Memory B cell (primary cell): ENCODE measurements at places on chromosomes 2 and 18.

DNA sequence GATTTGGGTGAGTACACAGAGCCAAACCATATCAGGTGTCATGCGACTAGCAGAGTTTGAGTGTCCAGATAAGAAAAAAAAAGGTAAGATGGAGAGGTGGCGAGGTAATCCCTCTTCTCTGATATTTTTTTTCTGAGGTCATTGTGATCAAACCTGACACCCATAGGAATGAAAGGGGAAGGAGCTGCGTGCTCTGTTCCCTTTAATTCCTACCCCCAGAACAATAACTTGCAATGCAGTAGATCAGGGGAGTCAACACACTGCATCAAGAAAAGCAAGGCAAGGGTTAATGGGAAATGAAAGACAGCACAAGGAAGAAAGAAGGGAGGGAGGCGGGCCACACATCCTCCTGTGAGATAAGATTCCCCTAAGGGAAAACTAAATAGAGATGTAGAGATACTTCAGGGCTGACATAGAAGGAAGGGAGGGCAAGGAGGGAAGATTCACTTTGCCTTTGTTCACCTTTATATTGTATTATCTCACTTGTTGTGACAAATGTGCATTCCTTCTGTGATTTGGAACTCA, 132.8 kb downstream of the CD226 start:
- DNase-seq: no peak

DNA sequence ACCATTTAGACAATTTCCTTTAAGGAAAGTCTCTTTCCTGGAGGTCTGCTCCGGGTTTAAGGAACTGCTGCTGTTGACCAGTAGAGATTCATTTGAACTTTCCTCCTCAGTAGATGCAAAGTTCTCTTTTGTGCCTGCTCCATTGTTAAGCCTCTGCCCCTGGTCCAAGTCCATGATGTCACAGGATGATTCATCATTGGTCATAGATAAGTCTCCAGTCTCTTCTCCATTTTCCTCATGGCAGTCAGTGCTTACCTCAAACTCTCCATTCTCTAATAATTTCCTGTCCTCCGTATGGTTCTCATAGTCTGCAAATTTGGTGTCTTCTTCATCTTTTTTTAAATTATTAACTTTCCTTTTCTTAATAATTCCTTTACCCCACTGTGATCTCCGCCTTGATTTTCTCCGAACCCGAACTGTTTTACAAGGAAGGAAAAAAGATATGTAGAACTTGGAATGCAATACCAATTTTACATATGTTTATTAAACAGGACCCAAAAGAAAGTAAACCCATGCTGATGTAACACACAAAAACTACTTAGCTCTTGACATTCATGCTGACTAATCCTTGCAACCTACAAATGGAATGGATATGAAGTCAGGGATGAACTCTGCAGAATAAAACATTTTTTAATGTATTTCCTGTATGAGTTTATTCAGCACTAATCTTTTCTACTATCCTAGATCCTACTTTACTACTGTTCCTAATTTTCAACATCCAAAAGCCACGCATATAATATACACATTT, 169.1 kb downstream of the ATAD2B start:
- DNase-seq: no peak

DNA sequence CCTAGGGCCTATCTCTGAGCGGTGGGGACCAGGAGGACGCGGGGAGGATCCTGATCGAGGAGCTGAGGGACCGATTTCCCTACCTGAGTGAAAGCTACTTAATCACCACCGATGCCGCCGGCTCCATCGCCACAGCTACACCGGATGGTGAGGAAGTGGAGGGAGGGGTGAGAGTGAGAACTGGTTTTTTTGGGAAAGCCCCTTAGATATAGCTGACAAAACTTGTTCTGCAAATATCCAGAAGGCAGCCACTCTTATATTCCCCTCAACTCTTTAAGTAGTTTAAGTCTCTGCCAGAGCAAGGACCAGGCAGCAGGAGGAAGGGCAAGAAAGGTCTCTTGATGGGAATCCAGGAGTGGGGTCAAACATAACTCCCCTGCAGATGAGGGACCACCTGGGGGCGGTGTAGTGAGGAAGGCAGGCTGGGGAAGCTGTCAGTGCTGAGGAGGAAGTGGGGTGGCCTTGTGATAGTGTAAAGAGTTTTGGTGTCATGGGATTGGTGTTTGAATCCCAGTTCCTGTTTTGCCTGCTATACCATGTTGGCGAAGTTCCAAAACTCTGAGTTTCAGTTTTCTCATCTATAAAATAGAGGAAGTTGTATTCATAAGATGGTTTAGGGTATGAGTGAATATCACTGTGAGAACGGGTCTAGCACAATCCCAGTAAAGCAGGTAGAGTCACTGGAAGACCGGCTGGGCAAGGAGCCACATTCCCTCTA, 3.4 kb downstream of the NAGK start:
- peak; percentile 82 for DNase-seq

GRCh38 chr2:143068509-143068908, 60.7 kb upstream of the ARHGAP15 start:
- DNase-seq: peak; percentile 65

DNA sequence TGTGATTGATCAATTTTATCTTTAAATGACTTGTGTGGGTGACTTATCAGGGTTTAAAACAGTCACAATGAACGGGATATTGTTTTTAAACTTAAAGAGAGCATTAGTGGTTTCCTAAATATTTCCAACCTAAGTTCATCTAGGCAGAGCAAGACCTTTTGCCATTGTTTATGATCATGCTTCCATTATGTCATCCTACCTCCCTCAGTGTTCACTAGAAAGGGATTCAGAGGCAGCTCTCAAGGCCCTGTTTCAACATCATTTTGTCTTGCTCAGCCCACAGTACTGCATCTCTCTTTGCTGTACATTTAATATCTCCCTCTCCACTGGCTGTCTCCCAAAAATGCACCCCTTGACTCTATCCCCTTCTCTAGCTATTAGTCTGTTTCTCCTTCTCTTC, 21.5 kb upstream of the PELI1 start:
- DNase-seq: no peak

DNA sequence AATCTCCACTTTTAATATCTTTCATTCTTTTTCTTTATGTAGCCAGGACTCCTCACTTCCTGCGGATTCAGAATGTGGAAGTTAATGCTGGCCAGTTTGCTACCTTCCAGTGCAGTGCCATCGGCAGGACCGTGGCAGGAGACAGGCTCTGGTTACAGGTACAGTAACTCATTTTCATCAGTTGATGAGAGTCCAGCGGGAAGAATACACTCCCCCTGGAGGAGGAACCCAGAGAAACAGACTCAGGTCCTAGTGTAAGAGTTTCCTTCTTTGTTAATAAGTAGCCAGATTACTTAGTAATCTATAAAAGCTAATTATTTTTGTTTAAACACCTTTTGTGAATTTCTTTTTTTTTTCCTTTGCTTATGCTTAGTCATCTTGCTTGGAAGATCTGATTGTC, 359.4 kb downstream of the PTPRM start:
- no peak for DNase-seq

- no peak for DNase-seq
Observed at GRCh38 chr2:32264422-32265105, at the start of gene NLRC4. Gene NLRC4 (minus strand): TSS chr2:32264886. CDS start chr2:32256775, 8,111 bp downstream.

- DNase-seq: no peak
Observed at GRCh38 chr2:169734169-169734847, 676 bp downstream of the KLHL23 start.

- DNase-seq: no peak
Observed at GRCh38 chr18:42155024-42155423, 200.0 kb downstream of the PIK3C3 start.

- no peak for DNase-seq
Observed at GRCh38 chr2:50991602-50992001, 40.3 kb downstream of the NRXN1 start.

GRCh38 chr2:139353874-139354273, 573.7 kb upstream of the NXPH2 start:
- DNase-seq: no peak

DNA sequence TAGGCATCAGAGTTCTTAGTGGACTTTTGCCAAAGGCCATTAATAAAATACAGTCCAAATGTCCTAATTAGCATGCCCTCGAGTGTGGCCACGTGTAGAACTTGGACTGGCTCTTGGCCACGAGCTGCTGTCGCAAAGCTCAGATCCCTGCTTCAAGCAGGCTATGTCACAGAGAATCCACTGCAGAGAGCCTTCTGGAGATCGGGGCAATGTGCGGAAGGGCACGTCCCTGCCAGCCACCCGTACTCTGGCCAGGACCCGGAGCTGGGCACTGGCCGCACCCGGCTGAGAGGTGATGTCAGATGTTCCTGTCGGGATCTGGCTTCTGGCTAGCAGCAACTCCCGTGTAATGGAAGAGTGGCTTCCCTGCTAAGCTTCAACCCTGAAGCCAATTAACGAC, 432.7 kb upstream of the ID2 start:
- no peak for DNase-seq

GRCh38 chr18:28159055-28159454, 17.9 kb downstream of the CDH2 start:
- no peak for DNase-seq

GRCh38 chr2:18950361-18950851, 361.0 kb upstream of the NT5C1B start:
- no peak for DNase-seq

GRCh38 chr2:115491186-115491793, 1048.8 kb downstream of the DPP10 start:
- DNase-seq: no peak

DNA sequence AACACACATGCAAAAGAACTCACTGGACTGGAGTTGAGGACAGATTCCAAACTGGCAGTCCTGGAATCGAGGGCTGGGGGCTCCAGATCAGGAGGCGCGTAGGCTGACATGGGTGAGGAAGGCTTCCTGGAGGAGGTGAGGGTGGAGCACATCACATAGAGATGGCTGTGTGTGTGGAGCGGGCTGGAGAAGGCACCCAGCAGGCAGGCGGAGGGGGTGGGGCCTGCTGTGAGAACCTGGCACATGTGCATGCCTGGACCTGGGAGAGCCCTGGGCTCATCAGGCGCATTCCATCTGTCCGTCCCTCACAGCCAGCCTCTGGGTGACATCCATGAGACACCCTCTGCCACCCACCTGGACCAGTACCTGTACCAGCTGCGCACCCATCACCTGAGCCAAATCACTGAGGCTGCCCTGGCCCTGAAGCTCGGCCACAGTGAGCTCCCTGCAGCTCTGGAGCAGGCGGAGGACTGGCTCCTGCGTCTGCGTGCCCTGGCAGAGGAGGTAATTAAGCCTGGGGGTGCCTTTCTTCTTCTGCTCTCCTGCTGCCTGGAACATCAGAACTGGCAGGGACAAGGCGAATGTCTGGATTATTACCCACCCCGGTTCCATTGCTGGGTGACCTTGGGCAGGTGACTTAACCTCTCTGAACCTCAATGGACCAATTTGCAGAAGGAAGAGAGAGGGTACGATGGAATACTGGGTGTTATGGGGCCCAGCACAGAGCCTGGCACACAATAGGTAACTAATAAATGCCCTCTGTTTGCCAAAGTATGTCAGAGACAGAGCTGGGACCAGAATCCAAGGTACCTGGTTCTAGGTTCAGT, 108.3 kb downstream of the DYSF start:
- no peak for DNase-seq

- no peak for DNase-seq
Observed at GRCh38 chr2:168758970-168759820, 43.2 kb upstream of the NOSTRIN start.

DNA sequence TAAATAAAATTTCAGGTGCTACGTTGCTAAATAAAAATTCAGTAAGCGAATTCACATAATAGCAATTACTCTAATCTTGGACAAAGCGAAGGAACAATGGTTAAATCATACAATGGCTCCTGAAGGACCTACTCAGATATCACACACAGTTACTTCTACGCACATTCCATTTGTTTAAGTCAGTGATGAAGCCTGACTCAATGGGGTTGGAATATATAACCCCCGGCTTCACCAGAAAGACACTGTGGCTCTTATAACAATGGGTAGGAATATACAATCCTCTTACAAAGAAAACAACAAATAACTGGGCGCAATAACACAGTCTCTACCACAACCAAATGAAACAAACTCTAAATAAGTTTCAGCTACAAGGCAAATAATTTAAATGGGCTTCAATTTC, 349.5 kb downstream of the IRS1 start:
- DNase-seq: no peak

DNA sequence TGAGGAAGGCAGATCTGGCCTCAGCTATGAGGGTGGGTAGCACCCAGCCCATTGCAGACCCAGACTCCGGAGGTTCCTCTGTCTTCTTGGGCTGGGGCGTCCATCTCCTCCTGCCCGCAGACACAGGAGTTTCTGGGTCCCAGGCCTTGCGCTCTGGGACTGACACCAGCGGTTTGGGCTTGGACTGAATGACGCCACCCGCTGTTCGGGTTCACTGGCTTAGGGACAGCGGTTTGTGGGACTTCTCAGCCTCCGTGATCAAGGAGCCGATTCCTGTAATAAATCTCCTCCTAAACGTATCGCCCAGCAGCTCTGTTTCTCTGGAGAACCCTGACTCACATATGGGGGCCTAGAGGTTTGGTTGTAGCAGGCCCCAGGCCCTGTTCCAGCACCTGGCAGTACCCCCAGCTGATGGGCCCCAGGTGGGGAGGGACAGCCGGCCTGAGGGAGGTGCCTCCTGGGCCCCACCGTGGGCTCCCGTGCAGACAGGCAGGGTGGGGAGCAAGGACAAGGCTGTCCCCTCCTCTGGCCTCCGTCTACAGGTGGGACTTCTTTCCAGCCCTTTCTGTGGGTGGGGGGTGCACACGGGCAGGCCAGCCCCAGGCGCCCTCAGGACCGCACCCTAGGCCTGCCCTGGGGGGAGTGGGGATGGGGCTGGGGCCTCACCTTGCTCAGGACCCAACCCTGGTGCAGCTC, 4.5 kb upstream of the AQP12A start:
- no peak for DNase-seq

GRCh38 chr2:237299906-237300305, 114.1 kb downstream of the COL6A3 start:
- no peak for DNase-seq

DNA sequence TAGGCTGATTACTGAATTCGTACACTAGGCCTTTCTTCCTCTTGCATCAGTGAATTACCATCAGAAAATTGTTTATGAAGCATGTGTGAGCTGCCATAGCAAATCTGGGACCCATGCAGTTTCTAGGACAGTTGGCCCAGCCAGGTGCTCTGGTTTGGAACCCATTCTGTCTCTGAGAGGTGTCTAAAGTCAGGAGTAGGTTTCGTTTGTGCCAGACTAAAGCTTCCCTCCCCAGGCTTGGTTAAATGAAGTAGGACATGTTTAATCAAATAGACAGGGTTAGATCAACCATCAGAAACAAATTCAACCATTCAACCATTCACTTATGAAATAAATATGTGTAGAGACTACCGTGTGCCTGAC, 176.9 kb downstream of the ALPK2 start:
- no peak for DNase-seq

DNA sequence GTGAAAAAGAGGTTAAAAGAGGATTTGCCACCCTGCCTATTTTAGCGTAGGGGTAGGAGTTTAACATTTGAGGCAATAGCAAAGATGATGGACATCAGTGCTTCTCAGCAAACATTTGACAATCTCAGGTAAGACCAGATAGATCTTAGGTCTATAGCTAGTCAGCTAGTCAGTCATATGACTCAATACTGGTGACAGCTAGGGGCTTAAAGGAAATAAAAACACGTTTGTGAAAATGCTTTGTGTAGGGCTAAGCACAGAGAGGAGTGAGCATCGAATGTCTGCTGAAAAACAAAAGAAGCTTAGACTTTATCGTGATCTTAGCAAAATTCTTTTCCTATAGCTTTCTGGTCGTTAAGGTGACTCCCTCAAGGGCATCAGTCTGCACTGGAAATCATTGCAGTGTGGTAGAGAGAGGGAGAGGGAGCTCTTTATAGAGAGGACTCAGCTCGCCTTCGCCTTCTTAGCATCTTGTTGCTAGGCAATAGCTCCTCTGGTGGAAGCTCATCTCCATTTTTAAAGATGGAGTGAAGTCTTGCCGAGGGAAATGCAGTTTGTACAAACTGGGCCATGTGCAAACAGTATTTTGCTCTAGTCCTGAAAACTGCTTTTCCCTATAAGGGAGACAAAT, 62.8 kb upstream of the SLC38A11 start:
- no peak for DNase-seq

GRCh38 chr2:238646281-238646680, 201.6 kb upstream of the TWIST2 start:
- no peak for DNase-seq
